ENCODE measurements at places on chromosomes 2 and 18. TPM values are rescaled to one million over a fixed set of nuclear protein-coding genes. Genes with fewer than 3 reads are reported as not detected.

GRCh38 chr2:236597629-236598028 is 28.0 kb downstream of the ACKR3 start:
- DNase-seq = no peak

DNA sequence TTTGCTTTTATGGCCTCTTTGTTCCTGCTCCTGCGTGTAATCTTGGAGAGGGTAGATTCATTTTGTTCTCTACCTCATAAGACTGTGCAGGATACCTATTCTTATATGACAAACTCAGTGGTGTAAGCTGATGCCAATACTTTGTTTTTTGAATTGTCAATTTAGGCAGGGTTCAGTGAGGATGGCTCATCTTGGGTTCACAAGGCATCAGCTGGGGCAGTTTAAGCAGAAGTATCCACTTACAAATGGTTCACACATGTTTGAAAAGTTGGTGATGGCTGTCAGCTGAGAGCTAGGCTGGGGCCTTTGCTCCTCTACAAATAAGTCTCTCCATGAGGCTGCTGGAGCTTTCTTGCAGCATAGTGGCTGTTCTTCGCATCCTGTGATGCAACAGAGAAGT is 920.6 kb upstream of the PIK3C3 start:
- no peak for DNase-seq

DNA sequence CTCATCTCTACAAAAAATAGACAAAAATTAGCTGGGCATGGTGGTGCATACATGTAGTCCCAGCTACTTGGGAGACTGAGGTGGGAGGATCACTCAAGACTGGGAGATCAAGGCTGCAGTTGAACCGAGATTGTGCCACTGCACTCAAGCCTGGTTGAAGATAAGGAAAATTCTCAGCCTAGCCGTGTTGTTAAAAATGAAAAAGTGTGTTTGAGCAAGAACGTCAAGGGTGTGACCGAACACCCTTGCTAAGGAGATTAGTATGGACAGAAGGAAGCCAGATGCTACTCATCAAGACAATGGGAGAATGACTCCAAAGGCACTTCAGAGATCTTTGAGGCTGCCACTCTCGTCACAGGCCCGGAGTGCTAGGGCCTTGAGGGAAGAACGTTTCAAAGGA is 70.0 kb upstream of the NDUFV2 start:
- DNase-seq = no peak

GRCh38 chr18:78999939-79000338 is 20.3 kb downstream of the SALL3 start:
- DNase-seq = no peak

The B4GALT6 gene
- 6.7 TPM for polyA plus RNA-seq

DNA sequence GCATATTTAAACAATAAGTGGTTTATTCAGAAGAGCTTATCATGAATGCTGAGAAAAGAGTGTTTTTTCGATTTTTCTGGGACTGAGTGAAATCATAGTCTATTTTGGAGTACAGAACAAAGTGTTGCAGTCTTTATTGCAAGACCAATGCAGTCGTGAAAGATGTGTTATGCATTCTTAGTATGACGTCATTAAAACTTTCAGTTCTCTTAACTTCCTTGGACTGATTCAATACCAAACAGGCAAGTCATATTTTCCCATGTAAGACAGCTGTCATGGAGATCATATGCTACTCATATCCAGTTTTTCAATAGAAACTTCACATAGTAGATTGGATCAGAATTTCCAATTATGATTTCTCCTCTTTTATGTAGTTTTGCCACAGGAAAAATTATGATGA is 92.6 kb downstream of the RIT2 start:
- no peak for DNase-seq

DNA sequence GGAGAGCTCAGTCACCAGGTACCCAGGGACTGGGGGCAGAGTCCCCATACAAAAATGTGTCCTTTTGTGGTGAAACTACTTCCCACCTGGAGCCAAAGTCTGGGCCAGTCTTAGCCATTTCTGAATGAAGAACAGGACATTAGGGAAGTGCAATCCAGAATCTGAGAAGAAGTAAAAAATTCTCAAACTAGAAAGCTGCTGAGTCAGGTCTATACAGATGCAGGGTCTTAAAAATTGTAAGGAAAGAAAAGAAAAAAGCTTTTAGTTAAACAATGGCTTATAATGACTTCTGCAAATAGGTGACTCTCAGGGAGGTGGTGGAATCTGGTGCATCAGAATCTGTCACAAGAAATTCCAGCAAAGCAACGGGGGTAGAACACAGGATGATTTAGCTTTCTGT is 13.5 kb downstream of the ZBTB7C start:
- no peak for DNase-seq

- no peak for DNase-seq
These were observed 24.0 kb downstream of the KIF1A start for GRCh38 chr2:240795916-240796510.

- DNase-seq = no peak
These were observed 736.2 kb upstream of the GCFC2 start for GRCh38 chr2:76446872-76447271.

The ALK gene
- not detected for polyA plus RNA-seq

GRCh38 chr2:185700883-185701282 is 37.7 kb upstream of the FSIP2 start:
- DNase-seq = no peak

- DNase-seq = no peak
These were observed 431.3 kb downstream of the TSN start for GRCh38 chr2:122186761-122187222.

GRCh38 chr2:172613040-172613439 is 57.1 kb downstream of the PDK1 start:
- no peak for DNase-seq

The CTAGE1 gene
- not detected for polyA plus RNA-seq

GRCh38 chr18:7576685-7577084 is 9.6 kb downstream of the PTPRM start:
- no peak for DNase-seq

DNA sequence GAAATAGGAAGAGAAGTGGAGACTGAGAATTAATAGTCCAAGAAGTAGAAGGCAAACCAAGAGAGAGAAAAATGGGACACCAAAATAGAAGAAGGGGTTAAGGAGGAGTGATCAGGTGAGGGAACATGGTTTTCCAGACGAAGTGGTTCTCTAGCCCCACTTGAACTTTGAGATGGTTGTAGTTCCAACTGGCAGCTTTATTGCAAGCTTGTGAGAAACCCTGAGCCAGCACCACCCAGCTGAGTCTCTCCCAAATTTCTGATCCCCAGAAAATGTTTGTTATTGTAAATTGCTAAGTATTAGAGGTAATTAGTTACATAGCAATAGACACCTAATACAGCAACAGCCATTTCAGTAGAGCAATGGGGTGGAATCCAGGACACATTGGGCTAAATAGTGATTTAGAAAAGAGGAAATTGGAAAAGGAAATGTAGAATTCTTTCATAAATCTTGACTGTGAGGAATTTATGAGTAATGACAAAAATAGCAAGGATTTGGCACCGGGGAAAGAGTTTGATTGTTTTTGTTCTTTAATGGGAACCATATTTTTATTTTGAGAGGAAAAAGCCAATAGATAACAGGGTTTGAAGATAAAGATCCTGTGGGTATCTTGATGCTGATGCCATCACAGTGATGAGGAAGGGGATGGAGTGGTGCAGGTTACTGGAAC is 62.1 kb upstream of the XDH start:
- DNase-seq = no peak

The CNRIP1 gene
- polyA plus RNA-seq = 2.3 TPM

- no peak for DNase-seq
These were observed 112.6 kb downstream of the EHBP1 start for GRCh38 chr2:62817995-62818713.

GRCh38 chr2:233350708-233351107 is 3.6 kb upstream of the DGKD start:
- DNase-seq = peak; percentile 98

The CNDP1 gene
- not detected for polyA plus RNA-seq

DNA sequence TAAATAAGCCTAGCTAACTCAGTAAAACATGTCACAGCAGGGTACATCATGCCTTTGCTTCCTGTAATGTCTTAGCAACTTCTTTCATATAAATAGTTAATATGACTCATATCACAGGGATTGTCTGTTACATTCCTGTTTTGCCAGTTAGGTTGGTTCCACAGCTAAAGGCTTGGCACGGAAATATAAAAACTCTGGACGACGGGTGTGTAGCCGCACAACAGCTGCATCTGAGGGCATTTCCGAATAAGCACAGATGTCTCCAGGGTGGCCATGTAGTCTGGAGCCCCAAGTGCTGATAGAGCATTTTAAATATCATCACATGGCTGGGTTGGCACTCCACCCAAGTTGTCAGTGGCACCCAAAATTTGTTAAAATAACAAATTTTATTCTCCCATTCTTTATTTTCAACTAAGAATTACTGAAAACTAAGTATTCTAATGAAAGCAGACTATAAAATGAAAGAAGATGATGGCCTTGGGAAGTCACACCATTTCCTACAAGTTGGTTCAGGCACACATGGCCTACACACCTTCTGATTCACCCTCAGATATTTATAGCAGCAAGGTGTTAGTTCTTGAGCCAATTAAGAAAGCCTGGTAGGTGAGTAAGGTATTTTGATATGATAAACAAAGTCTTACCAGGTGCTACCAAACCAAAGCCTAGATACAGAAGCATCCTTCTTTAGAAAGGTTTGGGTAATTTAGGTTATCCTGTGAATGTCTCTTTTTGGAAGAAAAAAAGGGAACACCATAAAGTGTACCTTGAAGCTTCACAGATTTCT is 61.8 kb upstream of the STK17B start:
- peak; percentile 5 for DNase-seq

The KCNJ13 gene
- polyA plus RNA-seq = not detected

The CRACDL gene
- polyA plus RNA-seq = 0.51 TPM

Data from A549 (cell line).